ENCODE measurements at places on chromosomes 13 and 19.

- no peak for DNase-seq
Observed at GRCh38 chr13:80548915-80549314, 208.0 kb upstream of the SPRY2 start.

DNA sequence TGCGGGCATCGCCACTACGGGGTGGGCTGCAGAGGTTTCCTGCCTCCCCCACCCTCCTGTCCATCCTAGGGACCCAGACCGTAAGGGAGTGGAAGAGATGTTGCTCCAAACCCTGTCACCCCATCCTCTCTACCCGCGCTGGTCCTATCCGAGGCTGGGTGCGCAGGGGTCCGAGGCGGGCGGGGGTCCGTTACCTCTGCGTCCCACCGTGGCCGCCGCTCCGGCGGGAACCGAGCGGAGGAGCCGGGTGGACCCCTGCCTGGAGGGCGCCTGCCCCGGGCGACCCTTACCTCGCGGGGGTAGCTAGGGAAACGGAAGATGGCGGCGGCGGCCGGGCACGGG lies at the start of gene DGKH:
Gene DGKH (plus strand): TSS at position 307 of the 342 bp plus-strand sequence. CDS start 126 bp downstream, outside the sequence.
- no peak for DNase-seq

DNA sequence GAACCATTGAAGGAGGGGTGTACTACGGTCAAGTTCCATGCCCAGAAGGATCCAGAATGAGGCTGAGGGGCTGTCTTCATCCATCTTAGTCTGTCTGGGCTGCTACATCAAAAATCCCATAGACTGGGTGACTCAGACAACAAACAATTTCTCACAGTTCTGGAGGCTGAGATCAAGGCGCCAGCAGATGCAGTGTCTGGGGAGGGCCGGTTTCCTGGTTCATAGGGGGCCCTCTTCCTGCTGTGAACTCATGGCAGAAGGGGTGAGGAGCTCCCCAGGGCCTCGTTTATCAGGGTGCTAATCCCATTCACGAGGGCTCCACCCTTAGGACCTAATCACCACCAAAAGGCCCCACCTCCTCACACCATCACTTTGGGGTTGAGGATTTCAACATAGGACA lies 14.7 kb upstream of the KCTD15 start:
- no peak for DNase-seq

DNA sequence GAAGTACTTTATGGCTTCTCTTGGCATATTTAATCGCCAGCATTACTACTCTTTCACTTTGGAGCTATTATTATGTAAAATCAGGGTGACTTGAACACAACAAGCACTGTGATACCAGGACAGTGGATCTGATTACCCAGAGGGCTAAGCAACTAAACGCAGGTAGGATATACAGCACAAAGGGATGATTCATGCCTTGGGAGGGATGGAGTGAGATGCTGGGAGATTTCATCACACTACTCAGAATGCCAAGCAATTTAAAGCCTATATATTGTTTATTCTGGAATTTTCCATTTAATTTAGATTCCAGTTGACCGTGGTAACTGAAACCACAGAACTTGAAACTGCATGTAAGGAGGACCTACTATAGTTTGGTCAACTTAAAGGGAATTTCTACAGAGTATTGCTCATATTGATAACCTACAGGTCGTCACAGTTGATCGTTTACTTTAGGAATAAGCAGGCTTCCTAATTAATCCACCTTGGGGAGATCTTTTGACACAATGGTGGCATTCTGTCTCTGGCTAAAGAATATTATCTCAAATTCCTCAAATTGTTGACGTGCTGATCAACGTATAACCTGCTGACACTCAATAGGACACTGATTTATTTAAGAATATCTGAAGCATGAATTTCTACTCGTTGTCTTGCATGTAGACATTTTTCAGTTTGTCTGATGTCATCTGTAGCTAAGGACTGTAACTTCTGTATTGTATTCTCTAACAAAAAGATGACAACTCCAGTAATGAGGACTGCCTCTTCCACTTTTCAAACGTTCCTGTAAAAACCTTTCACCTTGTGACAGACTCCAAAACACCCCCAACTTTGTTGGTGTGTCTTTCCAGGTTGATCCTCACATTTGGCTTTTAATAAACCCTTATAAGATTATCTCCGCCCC lies 254.2 kb downstream of the GPC5 start:
- DNase-seq: no peak

GRCh38 chr13:32629313-32629712 lies 43.1 kb downstream of the PDS5B start:
- DNase-seq: no peak

GRCh38 chr19:17524651-17525050 lies 13.2 kb downstream of the PGLS start:
- no peak for DNase-seq

DNA sequence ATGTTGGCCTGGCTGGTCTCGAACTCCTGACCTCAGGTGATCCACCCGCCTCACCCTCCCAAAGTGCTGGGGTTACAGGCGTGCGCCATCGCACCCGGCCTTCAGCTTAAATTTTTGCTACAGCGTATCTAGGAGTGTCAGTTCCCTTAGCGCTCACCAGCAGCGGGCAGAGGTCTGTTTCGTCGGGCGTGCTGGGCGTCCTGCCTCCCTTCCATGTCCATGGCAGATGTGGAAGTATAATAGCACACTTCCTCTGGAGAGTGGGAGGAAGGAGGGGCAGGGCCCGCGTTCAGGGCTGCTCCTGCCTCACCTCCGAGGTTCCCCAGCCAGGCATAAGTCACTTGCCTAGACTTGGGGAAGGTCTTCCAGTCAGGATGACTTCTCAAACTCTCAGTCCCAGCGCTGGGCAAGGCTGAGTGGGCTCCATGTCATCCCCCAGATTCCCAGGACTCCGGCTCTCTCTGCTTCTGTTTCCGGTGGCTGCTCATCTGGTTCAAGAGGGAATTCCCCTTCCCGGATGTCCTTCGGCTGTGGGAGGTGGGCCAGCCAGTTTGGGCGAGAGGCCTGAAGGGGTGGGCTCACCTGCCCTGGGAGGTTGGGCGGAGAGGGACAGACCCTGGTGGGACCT lies 9.5 kb downstream of the IL4I1 start:
- no peak for DNase-seq

GRCh38 chr19:48385461-48386087 lies 5.8 kb downstream of the KDELR1 start:
- no peak for DNase-seq

DNA sequence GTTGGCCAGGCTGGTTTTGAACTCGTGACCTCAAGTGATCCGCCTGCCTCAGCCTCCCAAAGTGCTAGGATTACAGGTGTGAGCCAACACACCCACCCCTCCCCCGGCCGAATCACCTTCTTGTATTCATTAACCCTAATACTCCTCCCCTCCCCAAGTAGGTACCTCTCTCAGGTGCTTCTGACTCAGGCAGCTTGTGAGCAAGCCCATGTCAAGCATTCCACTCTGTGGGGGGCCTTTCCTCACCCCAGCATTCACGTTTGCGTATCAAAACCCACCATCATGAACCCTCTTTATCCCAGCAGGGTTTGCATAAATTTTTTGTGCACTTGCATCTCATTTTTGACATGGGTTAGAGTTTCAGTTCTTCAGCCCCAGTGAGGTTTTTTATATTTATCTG lies 23.6 kb upstream of the RFXAP start:
- no peak for DNase-seq

GRCh38 chr13:26012995-26013394 lies 38.8 kb downstream of the SHISA2 start:
- no peak for DNase-seq

Data from activated CD4-positive, alpha-beta T cell treated with anti-CD3 and anti-CD28 coated beads for 1 hour (primary cell).